T-helper 17 cell (primary cell): ENCODE measurements at places on chromosomes 12 and 14. TPM values are rescaled to one million over a fixed set of nuclear protein-coding genes. Genes with fewer than 3 reads are reported as not detected.

FLRT2 gene
- not detected for total RNA-seq

KCNK10 gene
- not detected for total RNA-seq

PCBP2 gene
- 1,028 TPM for total RNA-seq

OTOGL gene
- total RNA-seq = not detected

SDSL gene
- not detected for total RNA-seq

PTGER2 gene
- 52.1 TPM for total RNA-seq

GRCh38 chr12:89267404-89267803, 84.9 kb downstream of the DUSP6 start:
- H3K4me1 ChIP-seq = no peaks in the 10 kb centered on the region
- no peak overlapping the region for H3K4me3 ChIP-seq
- H3K27ac ChIP-seq = no peak overlapping the region

DNA sequence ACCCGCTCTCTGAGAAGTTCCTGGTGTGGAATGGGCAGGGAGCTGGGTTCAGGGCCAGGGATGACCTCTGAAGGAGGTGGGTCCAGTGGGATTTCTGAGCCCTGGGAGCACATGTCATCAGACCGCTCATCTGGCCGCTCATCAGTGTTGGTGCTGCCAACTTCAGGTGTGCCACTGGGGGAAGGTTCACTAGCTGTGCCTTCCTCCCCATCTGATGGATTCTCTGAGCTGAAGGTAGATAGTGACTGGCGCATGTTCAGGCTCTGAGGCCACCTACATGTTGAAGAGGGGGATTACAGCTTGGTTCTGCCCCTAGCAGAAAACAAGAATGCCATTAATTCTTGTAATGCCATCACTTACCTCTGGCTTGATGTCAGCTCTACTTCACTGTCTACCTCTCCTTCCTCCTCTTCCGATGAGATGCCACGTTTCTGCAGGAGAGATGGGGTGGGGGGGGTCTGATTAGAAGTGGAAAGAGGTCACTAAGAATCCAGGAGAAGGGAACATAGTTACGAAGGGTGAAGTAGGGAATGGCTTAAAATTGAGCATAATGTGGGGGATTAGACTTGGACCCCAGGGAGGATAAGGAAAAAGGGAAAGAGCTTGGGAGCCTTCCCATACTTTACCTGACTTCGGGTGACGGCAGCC, 17.2 kb downstream of the MAP3K12 start:
- peaks cover 14% of the 10 kb centered on the region for H3K4me1 ChIP-seq
- peaks cover 4% of the 10 kb centered on the region for H3K36me3 ChIP-seq
- no peak overlapping the region for H3K4me3 ChIP-seq
- no peak for DNase-seq
- H3K27me3 ChIP-seq = no peaks in the 10 kb centered on the region
